NCI-H1105 treated with DMSO at 0.1 percent for 48 hours (cell line): ENCODE measurements at places on chromosomes 3 and 15.

- DNase-seq = no peak
Observed at GRCh38 chr15:68301301-68301700, 23.8 kb downstream of the FEM1B start.

DNA sequence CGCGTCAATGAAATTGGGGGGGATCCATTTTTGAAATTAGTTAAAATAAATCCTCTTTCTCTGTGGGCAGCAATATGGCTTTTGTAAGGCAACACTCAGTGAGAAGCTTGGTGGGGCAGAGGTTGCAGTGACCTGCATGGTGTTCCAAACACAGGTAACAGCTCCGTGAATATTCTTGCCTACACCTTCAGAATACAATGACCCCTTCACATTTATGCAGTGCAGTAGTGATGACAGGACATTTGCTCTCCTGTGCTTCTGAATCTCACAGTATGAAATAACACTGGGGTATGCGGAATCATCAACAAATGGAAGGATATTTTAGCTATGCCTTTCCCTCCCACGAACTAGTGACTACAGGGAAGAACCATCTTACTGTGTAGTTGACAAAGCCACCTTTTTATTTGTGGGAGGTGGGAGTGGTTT, 6.9 kb downstream of the AHSG start:
- no peak for DNase-seq

- no peak for DNase-seq
Observed at GRCh38 chr3:52712291-52713212, 6.6 kb downstream of the SPCS1 start.

GRCh38 chr3:137041686-137042085, 83.9 kb downstream of the IL20RB start:
- DNase-seq = no peak

DNA sequence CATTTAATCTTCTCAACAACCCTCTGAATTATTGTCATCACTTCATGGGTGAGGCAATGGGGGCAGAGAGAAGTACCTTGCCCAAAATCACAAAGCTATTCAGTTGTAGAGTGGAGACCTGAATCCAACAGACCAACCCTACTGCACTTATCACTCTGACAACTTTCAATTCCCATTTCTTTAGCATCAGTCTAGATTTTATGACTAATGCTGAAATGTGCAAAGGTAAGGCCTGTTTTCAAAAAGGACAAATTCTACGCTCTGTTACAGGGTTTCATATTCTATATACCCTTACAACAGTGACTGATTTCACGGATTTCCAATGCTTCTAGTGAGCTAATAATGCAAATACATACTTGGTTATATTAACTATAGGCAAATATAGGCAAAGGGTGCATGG, 286.0 kb downstream of the ADAMTS17 start:
- no peak for DNase-seq

DNA sequence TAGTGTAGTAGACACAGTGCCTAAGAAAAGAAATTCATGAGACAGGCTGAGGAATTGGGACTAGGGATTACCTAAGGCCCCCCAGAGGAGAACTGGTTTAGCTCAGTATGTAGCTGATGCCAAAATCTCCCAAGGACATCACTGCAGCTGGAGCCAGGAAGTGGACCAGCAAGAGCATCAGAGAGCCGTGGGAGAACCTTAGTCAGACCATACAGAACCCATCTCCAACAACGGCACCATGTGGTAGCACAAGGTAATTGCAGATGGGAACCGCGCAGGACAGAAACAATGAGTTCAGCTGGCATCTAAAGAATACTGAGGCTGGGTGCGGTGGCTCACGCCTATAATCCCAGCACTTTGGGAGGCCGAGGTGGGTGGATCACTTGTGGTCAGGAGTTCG, 81.7 kb downstream of the WNT5A start:
- DNase-seq = no peak

DNA sequence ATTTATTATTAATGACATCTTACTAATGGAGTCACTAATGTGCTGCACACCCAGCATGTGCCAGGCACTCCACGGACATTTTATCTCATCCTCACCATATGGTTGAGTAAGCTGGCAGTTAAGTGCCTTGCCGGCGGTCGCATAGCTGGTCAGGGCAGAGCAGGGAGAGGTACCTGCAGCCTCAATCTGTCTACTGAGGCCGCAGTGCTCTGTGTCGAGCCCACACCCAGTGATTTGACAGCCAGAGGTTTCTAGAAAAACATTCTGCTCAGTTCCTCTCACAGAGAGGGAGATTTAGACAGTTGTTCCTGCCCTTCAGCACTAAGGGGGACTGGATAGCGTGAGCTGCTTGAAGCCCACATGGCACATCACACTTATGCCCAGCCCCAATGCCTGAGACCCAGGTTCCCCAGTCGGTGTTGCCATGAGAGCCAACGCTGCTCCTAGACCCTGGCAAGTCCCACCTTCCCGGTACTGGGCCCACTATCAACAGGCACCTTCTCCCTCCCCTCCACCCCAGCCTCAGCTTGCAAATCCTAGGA, 2.6 kb downstream of the LIPC start:
- DNase-seq = no peak

- DNase-seq = no peak
Observed at GRCh38 chr15:31223478-31224350, 102.9 kb upstream of the KLF13 start.

- no peak for DNase-seq
Observed at GRCh38 chr15:89826671-89827655, 12.3 kb upstream of the ANPEP start.

GRCh38 chr3:23185861-23186260, 17.3 kb upstream of the UBE2E2 start:
- no peak for DNase-seq

GRCh38 chr3:38383156-38383875, 36.7 kb downstream of the XYLB start:
- DNase-seq = no peak

DNA sequence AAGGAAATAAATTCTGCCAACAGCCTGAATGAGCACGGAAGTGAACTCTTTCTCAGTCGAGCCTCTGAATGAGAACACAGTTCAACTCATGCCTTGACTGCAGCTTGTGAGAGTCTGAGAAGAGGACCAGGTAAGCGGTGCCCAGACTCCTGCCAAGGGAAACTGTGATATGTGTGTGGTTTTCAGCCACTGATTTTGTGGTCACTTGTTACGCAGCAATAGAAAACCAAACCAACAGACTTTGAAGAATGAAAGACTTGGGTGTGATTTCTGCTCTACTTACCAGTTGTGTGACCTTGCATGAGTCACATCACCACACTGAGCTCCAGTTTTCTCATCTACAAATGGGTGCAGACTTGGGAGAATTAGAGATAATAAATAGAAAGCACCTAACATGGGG, 30.6 kb upstream of the FAM107A start:
- DNase-seq = no peak

GRCh38 chr3:187551416-187551815, 118.8 kb downstream of the SST start:
- DNase-seq = no peak

DNA sequence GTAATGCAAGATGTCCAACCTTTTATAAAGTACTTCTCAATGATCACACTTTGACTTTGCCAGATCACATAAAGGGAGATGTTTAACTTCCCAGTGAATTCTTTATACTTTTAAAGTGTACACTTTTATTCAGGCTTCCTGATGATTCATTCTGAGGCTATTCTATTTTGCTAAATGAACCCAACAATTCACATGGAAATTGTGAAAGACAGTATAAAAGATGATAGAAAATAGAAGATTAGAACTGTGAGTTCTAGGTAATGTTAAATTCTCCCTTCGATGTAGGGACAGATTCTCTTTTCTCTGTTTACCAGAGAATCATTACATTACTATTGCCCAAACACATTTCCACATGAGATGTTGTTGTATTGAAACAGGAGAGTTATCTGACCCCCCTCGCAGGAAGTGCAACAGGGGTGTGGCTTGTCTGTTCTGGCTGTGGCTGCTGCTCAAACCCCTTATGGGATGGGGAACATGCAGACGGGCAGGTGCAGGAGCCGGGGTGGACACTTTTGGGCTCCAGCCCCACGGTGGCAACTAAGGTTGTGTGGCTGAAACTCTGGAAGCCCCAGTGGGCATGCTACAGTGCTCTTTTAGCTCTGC, 131.3 kb upstream of the LRTM1 start:
- no peak for DNase-seq

DNA sequence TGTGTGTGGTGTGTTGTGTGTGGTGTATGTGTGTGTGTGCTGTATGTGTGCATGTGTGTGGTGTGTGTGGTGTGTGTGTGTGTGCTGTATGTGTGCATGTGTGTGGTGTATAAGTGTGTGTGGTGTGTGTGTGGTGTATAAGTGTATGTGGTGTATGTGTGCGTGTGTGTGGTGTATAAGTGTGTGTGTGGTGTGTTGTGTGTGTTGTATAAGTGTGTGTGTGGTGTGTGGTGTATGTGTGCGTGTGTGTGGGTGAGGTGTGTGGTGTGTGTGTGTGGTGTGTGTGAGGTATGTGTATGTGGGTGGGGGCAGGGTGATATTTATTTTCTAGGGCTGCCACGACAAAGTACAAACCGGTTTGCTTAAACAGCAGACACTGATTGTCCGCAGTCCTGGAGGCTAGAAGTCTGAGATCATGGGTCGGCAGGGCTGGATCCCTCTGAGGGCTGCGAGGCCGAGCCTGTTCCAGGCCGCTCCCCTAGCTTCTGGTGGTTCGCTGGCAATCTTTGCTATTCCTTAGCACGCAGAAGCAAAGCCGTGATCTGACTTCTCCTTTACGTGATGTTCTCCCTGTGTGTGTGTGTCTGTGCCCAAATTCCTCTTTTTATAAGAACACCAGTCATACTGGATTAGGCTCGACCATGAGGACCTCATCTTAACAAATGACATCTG, 160.2 kb downstream of the XXYLT1 start:
- DNase-seq = no peak

- no peak for DNase-seq
Observed at GRCh38 chr15:87938031-87938430, 318.5 kb downstream of the NTRK3 start.

DNA sequence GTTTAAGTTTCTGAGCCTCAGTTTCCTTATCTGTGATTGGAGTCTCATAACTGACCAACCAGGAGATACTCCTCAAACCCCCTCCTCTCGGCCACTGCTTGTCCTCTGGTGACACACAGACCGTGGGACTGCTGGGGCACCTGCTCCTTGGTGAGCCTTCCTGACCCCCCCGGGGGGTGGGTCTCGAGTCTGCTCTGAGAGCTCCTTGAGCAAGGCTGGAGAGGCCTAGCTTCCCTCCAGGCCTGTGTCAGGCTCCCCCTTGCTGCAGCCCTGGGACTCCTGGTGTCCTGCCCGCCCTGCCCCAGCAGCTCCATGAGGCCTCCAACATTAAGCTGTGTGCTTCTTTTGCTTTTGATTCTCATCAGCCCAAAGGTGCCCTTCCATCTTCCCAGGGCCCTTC, 27.7 kb downstream of the SRPRB start:
- no peak for DNase-seq

GRCh38 chr15:29672923-29673809, 149.1 kb downstream of the TJP1 start:
- no peak for DNase-seq

DNA sequence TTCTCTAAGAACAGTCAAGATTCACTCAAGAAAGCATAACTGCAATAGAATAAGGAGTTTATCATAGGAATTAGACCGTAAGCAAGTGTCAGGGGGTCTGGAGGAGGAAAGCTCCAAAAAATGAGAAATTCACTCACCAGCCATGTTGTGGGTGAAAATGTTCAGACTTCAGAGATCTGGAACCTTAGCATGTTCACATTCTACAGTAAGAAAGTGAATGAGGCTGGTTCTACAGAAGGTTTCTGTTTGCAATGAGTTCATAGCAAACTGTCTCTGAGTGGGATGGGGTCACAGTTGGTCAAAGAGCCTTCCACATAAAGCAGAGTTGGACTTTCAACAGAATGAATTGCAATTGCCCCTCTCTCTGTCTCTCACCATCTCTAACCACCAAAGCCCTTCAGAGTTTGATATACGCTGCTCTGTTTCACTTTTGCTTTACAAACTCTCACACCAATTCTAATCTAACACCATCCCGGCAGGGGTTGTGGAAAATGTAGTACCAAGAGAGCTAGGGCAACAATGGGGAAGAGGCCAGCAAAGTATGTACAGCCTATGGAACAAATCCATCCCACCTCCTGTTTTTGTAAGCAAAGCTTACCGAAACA, 581.8 kb upstream of the UBE2E2 start:
- DNase-seq = no peak

DNA sequence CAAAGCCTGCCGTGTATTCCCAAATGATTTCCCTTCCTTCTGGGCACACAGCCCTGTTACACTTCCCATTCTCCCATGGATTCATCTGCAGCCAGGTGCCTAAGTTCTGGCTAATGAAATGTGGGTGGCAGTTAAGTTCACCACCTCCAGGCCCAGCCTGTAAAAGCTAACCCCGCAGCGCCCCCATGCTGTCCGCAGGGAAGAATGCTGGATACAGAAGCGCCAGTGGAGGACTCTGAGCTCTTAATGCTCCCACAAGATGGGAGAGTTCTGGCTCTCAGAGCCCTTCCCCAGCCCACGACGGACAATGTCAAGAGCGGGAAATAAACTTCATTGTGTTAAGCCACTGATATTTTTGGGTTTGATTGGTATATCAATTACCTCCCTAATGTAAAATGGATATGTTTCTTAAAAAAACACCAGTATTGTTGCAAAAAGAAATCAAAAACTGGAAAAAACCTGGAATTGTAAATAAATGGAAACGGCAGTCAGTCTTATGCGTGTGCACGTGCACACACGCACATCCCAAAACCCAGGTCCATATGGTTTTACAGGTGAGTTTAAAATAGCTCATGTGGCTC, 37.7 kb upstream of the FGD5 start:
- DNase-seq = no peak

DNA sequence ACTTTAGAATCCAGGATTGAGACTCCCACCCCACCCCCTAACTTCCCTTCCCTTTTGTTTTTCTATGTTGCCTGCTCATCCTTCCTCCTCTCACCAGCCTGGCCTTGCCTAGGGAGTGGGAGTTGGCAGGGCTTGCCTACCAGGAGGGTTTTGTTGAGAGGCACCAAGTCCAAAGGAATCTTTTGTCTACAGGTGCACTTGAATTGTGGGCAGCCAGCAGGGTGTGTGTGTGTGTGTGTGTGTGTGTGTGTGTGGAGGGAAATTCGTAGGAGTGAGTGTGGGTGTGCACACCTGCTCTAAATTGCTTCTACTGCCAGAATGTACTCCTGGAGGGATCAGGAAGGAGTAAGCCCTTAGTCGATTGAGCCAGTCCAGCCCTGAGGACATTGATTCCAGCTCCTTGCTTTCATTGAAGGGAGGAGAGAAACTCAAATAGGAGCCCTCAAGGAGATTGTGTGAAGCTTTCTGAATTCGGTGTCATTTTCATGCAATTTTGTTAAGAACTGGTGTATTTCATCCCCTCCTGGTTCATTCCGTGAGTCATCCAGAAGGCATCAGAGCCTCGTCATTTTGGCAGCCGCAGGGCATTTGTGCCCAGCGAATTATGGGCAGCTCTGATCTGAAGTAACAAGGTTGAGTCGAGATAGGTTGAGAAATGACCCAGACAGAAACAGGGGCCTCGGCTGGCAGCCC, 112.1 kb downstream of the SLCO3A1 start:
- DNase-seq = no peak
